ENCODE measurements at places on chromosomes 16 and 17.

DNA sequence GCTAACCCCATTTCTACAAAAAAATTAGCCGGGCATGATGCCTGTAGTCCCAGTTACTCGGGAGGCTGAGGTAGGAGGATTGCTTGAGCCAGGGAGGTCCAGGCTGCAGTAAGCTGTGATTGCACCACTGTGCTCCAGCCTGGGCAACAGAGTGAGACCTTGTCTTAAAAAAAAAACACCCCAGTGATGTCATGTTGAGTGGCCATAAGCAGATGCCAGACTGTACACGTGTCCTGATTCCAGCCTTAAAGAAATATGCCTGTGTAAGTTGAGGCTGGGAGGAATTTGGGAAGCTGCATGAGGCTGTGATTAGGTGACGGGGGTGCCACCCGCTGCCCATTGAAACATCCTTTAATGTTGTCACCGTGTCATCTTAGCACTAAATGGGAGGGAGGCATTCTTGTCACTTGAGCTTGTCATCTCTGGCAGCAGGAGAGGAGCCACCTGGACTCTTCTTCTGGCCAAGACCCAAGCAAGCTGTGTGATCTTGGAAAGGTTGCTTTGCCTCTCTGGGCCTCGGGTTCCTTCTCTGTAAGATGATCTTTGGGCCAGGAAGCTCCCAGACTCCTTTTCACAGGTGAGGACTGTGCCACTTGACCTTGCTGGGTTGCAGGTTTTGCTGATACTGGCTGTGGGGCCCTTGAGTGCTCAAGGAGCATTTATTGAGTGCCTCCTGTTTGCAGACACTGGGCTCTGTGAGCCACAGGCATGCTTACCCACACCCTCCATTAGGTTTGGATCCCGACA lies 98.3 kb upstream of the CIBAR2 start:
- DNase-seq = no peak

GRCh38 chr16:75506107-75506506 lies 10.9 kb upstream of the CHST6 start:
- no peak for DNase-seq

DNA sequence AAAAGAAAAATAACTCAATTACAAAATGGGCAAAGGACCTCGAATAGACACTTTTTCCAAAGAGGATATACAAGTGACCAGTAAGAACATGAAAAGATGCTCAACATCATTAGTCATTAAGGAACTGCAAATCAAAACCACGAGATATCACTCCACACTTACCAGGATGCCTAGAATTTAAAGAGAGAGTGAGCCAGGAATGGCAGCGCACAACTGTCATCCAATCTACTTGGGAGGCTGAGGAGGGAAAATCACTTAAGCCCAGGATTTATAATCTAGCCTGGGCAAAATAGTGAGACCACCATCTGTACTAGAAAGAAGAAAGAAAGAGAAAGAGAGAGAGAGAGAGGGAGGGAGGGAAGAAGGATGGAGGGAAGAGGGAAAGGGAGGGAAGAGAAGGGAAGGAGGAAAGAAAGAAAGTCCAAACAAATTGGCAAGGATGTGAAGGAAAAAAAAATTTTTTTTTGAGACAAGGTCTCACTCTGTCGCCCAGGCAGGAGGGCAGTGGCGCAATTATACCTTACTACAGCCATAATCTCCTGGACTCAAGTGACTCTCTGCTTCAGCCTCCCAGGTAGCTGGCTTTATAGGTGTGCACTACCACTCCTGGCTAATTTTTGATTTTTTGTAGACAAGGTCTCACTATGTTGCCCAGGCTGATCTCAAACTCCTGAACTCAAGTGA lies 22.6 kb downstream of the TBX2 start:
- no peak for DNase-seq

GRCh38 chr17:27299384-27300049 lies 5.6 kb downstream of the WSB1 start:
- DNase-seq = no peak

GRCh38 chr17:77129568-77130301 lies 11.0 kb upstream of the SEC14L1 start:
- DNase-seq = no peak

DNA sequence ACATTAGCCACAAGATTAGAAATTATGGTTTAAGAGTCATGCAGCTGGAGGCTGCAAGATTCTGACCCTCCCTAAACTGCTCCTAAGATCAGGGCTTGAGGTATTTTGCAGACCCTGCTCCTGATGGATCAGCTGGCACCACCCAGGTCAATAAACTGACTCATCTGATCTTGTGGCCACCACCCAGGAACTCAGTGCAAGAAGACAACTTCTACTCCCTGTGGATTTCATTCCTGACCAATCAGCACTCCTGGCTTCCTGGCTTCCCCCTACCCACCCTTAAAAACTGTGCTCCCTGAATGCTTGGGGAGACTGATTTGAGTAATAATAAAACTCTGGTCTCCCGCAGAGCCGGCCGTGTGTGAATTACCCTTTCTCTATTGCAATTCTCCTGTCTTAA lies 25.0 kb upstream of the MILR1 start:
- DNase-seq = no peak

GRCh38 chr17:77212833-77213777 lies 72.3 kb downstream of the SEC14L1 start:
- no peak for DNase-seq

- DNase-seq = no peak
Measured at GRCh38 chr17:15411384-15412198, 55.8 kb downstream of the CDRT4 start.

DNA sequence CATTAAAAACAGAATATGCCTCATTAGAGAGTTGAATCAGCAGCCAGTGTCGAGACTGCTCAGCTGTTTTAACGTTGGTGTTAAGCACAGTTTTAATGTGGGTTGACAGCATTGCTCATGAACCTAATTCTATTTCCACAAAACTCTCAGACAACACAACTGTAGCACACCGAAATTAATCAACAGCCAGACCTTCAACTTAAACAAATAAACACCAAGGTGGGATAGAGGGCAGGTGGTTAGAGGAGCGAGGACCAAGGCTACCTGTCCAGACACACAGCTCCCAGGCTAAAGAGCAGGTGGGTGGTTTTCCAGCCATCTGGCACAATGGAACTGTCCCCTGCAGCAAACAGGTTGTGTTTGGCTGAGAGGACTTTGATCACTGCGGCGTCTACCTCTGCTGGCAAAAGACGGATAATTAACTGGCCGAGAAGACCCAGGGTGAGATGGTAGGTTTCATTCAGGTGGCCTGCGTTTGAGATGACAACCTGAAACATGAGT lies 69.6 kb upstream of the ATP2A3 start:
- DNase-seq = peak; percentile 19

DNA sequence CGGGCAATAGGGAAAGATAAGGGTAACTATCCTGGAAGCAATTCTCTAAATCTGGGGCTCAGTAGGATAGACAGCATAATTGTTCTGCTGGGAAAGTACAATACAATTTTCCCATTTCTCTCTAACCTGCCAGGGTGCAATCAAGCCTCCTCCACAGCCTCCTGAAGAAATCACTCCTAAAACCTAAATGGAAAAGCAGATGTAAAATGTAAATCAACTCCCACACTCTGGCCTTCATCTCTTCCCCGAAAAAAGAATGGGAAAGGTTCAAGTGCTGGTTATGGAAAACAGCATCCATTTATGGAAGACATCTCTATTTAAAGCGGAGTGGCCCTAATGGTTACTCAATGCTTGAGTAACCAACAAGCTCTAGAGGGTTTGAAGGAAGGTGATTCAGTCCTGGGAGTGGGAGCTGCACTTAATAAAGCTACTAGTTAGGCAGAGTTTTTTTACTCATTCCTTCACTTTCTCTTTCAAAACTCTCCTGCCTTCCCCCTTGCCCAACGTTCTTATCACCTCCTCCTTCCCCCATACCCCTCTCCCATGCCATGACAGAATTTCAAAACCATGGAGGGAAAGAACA lies 5.1 kb downstream of the MMD start:
- no peak for DNase-seq

- peak; percentile 92 for DNase-seq
Measured at GRCh38 chr17:77392376-77393273, 251.9 kb downstream of the SEC14L1 start.

DNA sequence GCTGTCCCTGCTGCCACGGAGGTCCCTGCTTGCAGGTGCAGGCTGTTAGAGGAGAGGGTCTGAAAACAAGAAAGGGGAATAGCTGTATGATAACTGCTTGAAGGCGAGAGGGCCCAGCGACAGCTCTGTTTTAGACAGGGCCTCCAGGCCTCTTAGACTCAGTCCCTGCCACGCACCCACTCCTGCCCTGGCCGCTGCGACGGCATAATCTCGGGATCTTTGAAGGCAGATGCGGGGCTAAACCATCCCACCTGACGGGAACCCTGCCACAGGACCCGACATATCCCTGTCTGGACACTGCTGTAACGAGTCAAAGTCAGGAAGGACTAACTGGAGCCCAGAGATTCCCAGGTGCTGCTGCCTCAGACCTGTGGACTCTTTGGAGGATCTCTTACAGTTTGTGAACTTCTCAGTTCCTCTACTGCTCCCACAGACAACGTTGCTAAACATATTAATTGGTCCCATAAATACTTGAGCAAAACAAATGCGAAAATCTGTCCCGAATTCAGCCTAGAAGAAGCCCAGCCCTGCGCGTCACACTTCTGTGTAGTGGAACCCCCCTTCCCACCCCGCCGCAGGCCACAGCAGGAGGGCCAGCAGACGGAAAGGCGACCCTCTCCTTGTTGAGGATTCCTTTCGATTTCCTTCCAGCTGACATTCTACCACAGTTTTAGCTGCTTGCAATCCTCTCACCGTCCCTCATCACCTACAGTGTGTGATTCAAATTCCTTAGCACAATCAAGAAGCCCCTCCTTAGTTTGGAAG lies 998 bp upstream of the TMEM11 start:
- DNase-seq = no peak

DNA sequence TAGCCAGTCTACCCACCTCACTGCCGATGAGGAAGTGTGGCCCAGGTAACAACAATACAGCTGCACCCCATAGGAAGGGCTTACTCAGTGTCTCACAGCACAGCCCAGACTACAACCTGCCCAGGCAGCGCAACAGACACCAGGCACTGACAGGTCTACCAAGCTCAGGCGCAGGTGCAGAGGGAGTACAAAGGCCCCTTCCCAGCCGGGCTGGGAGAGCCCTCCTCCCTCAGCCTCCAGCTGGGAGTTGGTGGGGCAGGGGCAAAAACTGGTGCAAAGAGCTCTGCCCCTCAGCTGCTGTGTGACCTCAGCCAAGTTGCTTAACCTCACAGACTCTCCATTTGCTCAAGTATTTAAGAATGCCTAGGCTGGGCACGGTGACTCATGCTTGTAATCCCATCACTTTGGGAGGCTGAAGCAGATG lies 112.6 kb upstream of the LHX1 start:
- no peak for DNase-seq

- no peak for DNase-seq
Measured at GRCh38 chr16:50584033-50584722, 36.0 kb downstream of the NKD1 start.

DNA sequence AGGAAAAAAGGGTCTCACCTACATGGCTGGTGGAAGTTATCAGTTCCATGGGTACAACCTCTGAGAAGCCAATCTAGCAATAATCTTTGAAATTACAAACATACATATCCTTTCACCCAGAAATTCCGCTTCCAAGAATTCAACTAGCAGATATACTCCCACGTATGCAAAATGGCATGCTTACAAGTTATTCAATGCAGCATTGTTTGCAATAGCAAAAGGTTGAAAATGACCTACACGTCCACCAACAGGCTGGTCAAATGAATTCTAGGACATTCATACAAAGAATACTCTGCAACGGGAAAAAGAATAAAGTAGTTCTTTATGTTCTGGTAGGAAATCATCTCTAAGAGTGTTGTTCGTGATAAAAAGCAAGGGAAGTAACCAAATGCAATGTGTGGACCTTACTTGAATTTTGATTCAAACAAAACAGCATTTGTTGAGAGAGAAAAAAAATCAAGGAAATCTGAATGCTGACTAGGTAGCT lies 63.7 kb upstream of the NLK start:
- DNase-seq = no peak

- no peak for DNase-seq
Measured at GRCh38 chr17:42937712-42938596, 26.3 kb downstream of the AARSD1 start.

DNA sequence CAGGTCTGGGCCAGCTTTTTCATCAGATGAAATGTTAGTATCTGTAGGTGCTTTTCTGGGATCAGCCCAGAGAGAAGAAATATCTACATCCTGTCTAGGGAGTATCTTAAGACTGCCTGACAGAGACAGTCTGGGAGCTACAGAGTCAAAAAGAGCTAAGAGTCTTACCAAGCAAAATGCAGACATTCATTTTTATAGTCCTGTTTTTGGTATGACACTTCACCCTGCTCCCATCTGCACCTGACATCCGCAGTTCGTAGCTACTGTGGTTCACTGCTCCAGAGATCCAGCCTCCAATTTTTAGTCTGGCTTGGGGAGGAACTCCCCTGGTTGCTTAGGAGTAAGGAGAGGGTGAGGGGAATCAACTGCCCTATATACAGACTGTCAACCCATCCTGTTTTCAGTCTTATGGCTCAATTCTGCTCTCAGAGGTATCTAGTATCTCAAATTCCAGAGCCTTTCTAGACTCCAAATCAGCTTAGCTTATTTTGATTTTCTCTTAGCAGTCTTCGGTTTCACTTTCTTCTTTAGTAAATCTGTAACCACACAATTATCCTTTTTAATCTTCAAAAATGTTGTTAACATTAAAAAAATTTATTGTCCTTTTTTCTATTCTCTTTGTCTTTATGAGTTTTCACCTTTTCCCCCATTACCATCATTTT lies 97.8 kb downstream of the TMEM100 start:
- no peak for DNase-seq

- no peak for DNase-seq
Measured at GRCh38 chr17:78925662-78926555, 722 bp upstream of the TIMP2 start.

DNA sequence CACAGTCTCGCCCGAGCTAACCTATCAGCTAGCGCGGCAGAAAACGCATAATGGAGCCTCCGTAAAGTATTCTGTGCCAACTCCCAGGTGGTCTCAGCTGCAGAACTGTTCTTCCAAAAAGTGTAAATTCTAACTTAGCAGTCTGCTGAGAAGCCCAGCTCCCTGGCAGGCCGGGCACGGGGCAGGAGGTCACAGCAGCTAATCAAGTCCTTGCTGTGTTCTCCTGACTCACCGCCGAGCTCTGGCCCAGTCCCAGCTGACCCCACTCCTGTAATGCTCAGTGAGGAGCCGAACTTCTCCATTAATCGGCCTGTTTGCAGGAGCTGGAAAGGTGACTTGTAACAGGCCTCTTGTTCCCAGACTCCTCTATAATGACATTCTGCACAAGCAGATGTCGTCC lies 193.3 kb downstream of the IRX3 start:
- no peak for DNase-seq

DNA sequence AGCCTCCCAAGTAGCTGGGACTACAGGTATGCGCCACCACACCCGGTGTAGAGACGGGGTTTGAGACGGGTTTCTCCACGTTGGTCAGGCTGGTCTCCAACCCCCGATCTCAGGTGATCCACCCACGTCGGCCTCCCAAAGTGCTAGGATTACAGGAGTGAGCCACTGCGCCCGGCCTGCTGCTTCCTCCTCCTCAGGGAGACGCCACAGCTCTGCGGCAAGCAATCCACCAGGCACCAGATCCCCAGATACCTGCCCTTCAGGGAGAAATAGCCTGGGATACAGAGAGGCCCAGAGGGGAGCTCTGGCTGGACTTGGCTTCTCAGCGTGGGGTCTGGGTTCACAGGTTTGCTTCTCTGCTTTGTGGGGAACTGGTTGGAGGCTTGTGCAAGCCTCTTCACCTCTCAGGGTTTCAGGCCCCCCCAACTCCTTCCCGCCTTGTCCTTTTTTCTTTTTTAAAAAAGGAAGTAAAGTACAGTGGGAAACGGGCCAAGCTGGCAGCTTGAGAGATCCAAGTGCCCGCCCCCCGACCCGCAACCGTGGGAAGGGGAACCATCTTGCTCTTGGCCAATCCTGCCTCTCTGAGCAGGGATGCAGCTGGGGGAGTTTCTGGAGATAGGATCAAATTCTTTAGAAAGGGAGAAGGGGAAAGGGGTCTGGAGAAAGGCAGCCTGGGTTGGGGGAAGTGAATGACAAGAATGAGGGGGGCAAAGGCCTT lies 2.6 kb upstream of the SPHK1 start:
- no peak for DNase-seq
